ENCODE measurements at places on chromosomes 12 and 14. TPM values are rescaled to one million over a fixed set of nuclear protein-coding genes. Genes with fewer than 3 reads are reported as not detected.

The RNF31 gene
- 65.9 TPM for total RNA-seq

The ACRBP gene
- total RNA-seq: not detected

The SIVA1 gene
- 186 TPM for total RNA-seq

The PCED1B gene
- total RNA-seq: 0.10 TPM

The TCTN2 gene
- 4.1 TPM for total RNA-seq

The HOXC9 gene
- total RNA-seq: 1.1 TPM

All from HepG2 (cell line).